IPS DF 6.9 (cell line): ENCODE measurements at places on chromosomes 7 and 10.

GRCh38 chr7:37128327-37129034 is 320.2 kb downstream of the ELMO1 start:
- H3K27ac ChIP-seq = no peak overlapping the region
- no peaks in the 10 kb centered on the region for H3K27me3 ChIP-seq

DNA sequence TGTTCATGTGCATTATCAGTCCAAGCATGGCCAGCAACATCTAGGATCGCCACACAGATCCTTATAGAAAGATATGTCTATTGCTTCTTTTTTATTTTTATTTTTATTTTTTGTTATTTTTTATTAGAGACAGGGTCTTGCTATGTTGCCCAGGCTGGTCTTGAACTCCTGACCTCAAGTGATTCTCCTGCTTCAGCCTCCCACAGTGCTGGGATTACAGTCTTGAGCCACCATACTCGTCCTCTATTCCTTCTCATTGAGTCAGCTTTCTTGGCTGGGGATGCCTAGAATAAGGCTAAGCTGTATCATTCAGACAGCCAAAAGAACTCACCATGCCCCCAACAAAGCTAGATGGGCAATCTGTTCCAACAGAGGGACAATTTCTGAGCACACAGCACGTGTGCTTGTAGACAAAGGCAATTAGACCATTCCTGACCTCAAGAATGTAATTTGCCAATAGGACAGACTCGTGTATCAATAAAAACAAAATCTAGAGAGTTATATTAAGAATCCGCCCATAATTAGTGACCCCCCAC is 264.0 kb upstream of the NEBL start:
- no peaks in the 10 kb centered on the region for H3K36me3 ChIP-seq
- H3K4me1 ChIP-seq = no peaks in the 10 kb centered on the region; the same call in 1 of the 2 replicates
- no peaks in the 10 kb centered on the region for H3K27me3 ChIP-seq
- no peak overlapping the region for H3K27ac ChIP-seq
- no peak overlapping the region for H3K4me3 ChIP-seq

- no peaks in the 10 kb centered on the region for H3K36me3 ChIP-seq
- no peak overlapping the region for H3K27ac ChIP-seq
- no peak overlapping the region for H3K4me3 ChIP-seq
- H3K27me3 ChIP-seq = no peaks in the 10 kb centered on the region
- H3K4me1 ChIP-seq = no peaks in the 10 kb centered on the region
- DNase-seq = no peak
Observed at GRCh38 chr10:81680359-81680758, 194.6 kb upstream of the NRG3 start.

- no peaks in the 10 kb centered on the region for H3K27me3 ChIP-seq
- no peak within 1 kb of the TSS for H3K27ac ChIP-seq
- no peak for DNase-seq
Observed at GRCh38 chr10:96831867-96832720, at the start of gene LCOR. TSS of gene LCOR (plus strand) at chr10:96832298. CDS start at chr10:96949058, 116,760 bp downstream.

DNA sequence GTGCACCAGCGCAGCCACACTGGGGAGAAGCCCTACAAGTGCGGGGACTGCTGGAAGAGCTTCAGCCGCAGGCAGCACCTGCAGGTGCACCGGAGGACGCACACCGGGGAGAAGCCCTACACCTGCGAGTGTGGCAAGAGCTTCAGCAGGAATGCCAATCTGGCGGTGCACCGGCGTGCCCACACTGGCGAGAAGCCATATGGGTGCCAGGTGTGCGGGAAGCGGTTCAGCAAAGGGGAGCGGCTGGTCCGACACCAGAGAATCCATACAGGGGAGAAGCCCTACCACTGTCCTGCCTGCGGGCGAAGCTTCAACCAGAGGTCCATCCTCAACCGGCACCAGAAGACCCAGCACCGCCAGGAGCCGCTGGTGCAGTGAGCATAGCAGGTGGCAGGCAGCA is 12.9 kb downstream of the ZSCAN25 start:
- no peak overlapping the region for H3K4me3 ChIP-seq
- 0 out of 2 replicates have a peak, but pooled peaks cover 1% of the 10 kb centered on the region for H3K4me1 ChIP-seq
- no peak overlapping the region for H3K27ac ChIP-seq
- no peak for DNase-seq

DNA sequence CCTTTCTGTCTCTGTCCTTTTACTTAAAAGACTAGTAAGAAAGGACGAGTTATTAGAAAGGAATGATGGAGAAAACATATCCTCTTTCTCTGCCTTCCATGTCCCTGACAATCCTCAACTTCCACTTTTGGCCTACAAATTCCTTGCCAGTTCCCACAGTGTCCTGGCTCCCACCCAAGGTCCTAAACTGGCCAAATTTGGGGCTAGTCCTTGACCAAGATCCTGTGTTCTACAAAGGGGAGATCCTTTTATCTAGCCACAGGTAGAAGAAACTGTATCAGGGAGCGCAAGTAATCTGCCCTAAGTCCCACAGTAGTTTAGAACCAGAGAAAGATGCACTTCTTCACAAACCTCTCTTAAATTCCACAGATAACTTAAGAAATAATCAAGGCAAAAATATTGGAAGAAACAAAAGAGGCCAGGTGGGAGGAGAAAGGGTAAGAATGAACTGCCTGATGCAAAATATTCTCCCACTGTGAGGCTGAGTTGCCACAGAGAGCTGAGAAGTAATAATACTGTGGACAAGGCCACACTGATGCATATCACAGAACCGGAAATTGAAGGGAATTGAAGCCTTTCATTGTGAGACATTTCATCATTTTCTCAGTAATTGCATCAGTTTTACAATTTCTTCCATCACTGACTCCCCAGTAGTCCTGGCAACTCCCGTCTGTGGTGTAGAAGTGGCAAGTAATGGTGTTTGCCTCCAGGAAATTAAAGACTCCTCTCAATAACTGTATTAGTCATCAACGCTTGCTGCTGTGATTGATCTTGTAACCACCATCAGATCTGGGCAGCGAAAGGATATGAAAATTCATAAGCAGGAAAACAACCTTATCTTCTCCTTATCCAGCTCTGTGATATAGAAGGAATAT is 47.2 kb downstream of the DNAJC12 start:
- no peaks in the 10 kb centered on the region for H3K36me3 ChIP-seq
- no peak for DNase-seq
- H3K27ac ChIP-seq = no peak overlapping the region
- no peaks in the 10 kb centered on the region for H3K27me3 ChIP-seq
- H3K4me1 ChIP-seq = peaks cover 5% of the 10 kb centered on the region; the same call in 1 of the 2 replicates
- no peak overlapping the region for H3K4me3 ChIP-seq

DNA sequence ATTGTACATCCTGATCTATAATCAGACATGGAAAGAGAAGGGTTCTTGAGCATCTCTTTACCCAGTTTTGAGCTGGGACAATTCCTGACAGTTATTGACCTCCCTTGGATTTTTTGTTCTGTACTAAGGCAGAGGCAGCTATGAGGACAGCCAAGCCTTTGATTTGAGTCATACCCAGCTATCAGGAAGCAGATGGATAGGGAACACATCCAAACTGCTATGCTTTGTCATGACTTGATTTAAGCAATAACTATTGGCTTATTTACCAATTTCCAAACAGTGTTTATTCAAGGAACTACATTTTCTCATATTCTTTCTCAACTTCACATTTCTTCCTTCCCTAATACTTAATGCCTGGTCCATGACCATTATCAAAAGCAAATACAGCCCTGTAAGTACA is 396.4 kb upstream of the STEAP1 start:
- no peak overlapping the region for H3K27ac ChIP-seq
- no peaks in the 10 kb centered on the region for H3K36me3 ChIP-seq
- no peak for DNase-seq
- no peaks in the 10 kb centered on the region for H3K4me1 ChIP-seq
- no peak overlapping the region for H3K4me3 ChIP-seq

DNA sequence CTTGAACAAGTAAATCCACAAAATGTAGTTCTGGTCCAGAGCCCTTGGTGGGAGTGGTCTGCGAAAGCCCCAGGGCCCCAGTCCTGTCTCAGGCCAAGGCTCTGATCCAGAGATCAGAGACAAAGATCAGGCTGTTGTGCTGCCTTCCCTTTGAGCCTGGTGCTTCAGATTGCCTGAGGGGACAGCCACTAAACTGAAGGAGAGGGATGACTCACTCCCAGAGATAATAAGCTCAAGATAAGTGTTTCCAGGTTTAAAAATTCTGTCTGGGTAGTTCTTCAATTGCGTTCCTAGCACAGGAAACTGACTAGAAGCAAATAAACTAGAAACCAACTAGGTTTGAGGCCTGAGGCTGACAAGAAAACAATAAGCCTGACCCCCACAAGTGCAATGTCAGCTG is 190.2 kb downstream of the RAMP3 start:
- H3K36me3 ChIP-seq = no peaks in the 10 kb centered on the region
- no peaks in the 10 kb centered on the region for H3K27me3 ChIP-seq
- DNase-seq = no peak
- H3K4me1 ChIP-seq = no peaks in the 10 kb centered on the region
- H3K4me3 ChIP-seq = no peak overlapping the region

DNA sequence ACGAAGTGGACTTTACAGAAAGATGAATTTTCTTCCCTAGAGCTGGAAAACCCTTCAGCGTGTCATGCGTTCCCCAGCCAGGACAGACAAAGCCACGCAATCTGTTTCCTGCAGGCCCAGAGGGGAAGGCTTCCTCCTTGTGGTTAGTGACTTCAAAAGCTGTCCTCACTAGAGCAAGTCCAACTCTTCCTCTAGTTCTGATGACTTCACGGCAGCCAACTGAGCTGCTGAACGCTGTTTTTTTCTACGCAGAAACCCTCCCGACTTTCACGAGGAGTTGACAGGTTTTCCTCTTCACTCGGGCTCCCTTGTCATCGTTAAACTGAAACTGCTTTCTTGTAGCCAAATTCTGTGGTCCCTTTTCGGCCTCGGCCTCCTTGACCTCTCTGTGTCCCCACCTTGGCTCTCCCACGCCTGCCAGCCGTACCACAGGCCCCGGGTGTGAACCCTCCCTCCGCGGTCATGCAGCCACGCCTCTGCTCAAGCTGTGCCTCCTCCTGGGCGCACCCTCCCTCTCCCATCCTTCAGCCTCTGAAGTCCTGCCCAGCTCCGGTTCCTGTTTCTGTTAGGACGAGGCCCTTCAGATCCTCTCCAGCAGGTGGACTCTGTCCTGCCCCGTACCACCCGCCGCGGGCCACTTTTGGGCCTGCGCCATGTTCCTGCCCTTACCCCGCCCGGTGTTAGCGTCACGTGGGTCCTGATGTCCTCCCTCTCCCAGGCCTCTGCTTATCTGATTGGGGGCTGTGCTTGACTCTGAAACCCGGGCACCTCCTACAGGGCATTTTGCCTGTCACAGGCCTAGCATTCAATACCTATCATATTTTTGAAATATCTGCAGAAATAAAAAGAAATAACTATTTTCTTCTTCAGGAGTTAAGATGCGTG is 39.3 kb downstream of the CUX1 start:
- H3K4me1 ChIP-seq = peaks cover 5% of the 10 kb centered on the region; the same call in 1 of the 2 replicates
- no peaks in the 10 kb centered on the region for H3K27me3 ChIP-seq
- no peak for DNase-seq
- H3K36me3 ChIP-seq = peaks cover 3% of the 10 kb centered on the region; the same call in 1 of the 2 replicates

- no peaks in the 10 kb centered on the region for H3K36me3 ChIP-seq
- no peaks in the 10 kb centered on the region for H3K27me3 ChIP-seq
- no peak overlapping the region for H3K4me3 ChIP-seq
- H3K27ac ChIP-seq = no peak overlapping the region
- no peaks in the 10 kb centered on the region for H3K4me1 ChIP-seq
Observed at GRCh38 chr7:40611095-40611871, 476.5 kb downstream of the SUGCT start.

DNA sequence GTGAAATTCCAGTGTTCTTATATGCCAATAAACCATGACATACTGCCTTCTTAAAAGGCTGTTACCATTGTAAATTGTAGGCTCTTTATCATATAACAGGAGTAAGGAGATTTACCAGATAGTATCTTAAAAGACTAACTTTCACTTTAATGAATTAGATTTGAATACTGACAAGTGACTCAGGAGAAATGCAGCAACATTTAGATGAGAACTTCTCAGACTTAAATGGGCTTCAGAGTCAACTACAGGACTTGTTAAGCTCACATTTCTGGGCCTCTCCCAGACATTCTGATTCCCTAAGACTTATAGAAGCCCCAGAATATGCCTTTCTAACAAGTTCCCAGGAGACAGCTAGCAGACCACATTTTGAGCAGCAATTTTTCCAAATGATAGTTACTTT is 466.3 kb downstream of the ARL4A start:
- no peak overlapping the region for H3K4me3 ChIP-seq
- DNase-seq = no peak
- H3K4me1 ChIP-seq = no peaks in the 10 kb centered on the region
- H3K27ac ChIP-seq = no peak overlapping the region
- H3K27me3 ChIP-seq = no peaks in the 10 kb centered on the region
- H3K36me3 ChIP-seq = no peaks in the 10 kb centered on the region
